ENCODE measurements at places on chromosomes 12 and 14.

GRCh38 chr12:56599797-56600196, 30.3 kb downstream of the BAZ2A start:
- no peak for DNase-seq

- no peak for DNase-seq
Observed at GRCh38 chr12:64691795-64692583, 67.2 kb downstream of the GNS start.

- DNase-seq: peak; percentile 62
Observed at GRCh38 chr12:53223389-53224060, 8.5 kb downstream of the RARG start.

DNA sequence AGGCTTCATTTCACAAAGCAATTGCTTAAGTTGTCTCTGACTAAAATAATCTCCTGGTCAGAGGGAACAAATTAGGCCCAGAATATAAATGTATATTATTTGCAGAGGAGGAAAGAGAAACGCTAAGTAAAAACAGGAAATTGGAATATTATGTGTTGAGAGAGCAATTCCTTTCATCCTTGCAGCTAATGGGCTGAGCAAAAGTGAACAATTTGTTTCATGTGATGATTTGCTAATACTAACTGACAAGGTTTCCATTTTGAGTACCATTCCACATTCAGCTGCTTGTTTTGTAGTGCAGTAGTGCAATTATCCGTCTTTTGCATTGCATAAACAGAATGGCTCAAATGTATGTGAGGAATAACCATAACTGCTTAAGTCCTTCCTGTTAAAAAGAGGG, 103.2 kb downstream of the TPH2 start:
- no peak for DNase-seq

DNA sequence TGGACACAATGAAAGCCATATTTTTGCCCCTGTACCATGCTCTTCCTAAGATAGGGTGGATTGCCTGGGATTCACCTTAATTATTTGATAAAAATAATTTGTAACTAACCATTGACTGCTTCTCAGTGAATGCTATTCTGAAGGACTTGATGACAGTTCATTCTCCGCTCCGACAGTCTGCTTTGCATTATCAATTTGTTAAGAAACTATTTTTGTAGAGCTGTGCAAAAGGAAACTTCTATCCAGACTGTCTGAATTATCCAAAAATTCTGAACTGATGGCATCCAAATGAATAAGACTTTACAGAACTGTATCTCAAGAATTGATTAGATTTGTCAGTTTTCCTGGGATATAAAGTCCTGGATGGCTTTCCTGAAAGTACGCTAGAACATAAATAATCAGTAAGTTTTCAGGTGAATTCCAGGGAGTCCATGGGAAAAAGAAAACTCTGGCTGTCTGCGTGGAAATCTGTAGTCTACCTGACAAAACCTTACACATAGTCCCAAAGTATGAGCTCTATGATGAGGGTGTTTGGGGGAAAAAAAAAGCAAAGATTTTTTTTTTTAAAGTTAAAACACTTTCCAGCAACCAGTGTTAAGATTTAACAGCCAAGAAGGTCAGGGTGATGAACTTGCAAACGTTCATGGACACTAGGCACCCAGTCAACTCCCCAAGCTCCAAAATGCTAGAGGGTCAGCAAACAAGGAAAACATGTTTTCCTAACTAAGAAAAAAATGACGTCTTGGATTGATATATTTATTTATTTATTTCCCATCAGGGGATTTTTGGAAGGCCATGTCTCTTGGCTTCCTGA, 291.1 kb upstream of the TBX3 start:
- no peak for DNase-seq

DNA sequence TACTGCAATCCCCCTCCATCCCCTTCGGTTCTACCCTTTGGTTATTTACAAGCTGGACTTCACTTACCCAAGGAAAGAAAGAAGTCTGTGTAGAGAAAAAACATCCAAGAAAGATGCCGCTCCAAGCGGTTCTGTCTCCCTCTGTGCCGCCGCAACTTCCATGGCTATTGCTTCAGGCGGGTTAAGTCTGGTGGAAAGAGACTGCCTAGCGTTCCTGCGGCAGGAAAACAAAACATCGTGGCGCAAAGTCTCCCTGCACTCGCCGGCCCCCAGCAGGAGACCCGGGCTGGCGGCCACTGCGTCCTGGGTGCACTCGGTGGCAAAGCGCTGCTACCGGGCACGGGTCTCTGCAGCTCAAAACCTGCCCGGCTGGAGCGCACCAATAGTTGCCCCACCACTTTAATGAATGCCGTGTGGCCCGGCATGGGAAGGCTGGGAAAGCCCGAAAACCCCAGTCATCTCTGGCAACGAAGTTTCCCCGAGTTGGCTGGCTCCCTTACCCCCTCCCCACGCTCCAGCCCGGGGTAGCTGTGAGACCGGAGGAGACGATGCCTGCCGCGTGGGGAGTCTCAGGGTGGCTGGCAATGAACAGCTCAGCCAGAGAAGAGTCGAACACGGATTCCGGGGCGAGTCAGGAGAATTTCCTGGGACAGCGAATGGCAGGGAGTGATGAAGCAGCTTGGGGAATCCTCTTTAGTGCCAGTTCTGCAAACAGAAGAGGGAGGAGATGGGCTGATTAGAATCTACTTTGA, 3.5 kb upstream of the KCNK10 start:
- no peak for DNase-seq

DNA sequence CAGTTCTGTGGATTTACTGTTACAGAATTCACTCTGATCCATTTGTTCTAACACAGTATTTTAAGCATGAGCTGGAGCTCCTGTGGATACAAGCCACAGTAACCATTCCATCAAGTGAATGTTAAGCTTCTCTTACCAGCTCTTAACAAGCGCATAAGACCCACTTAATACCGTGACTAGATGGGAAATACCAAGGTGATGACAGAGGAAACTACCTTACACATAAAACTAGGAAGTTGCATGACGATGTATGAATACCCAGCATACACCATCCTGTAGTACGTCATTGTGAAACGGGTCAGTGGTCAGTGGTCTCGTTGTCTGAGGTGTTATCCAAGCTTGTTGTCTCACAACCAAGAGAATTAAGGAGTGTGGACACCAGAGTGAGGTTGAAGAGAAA, 2.0 kb upstream of the GALC start:
- no peak for DNase-seq

- no peak for DNase-seq
Observed at GRCh38 chr12:112096070-112096469, 12.5 kb downstream of the NAA25 start.

DNA sequence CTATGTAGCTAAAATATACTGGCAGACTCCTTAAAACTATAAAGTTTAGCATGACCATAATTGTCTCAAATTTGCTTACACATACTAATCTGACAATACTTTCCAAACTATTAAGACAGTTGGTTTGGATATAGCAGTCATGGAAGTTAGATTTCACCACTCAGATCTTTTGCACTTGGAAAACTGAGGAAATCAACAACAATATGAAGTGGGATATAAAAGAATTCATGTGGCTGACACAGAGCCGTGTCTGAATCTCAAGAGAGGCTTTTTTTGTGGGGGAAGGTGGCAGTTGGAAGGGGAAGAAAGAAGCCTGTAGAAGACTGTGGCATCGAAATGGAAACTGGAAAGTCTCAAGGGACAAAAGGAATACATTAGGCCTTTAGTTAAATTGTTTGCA, 166.6 kb upstream of the FLRT2 start:
- DNase-seq: no peak

- peak; percentile 44 for DNase-seq
Observed at GRCh38 chr14:102694530-102695166, 82.6 kb upstream of the TRAF3 start.
